ENCODE measurements at places on chromosomes 6 and 20. TPM values are rescaled to one million over a fixed set of nuclear protein-coding genes. Genes with fewer than 3 reads are reported as not detected.
A peak's percentile ranks its signal among the peaks of the same experiment; 100 is the strongest.

The CALHM4 gene
- not detected for total RNA-seq

The MYT1 gene
- not detected for total RNA-seq

The CPNE5 gene
- not detected for total RNA-seq

The HSPA12B gene
- not detected for total RNA-seq

The CAP2 gene
- 10.0 TPM for total RNA-seq

The ELOVL2 gene
- 0.29 TPM for total RNA-seq

The CLDN20 gene
- total RNA-seq: not detected

DNA sequence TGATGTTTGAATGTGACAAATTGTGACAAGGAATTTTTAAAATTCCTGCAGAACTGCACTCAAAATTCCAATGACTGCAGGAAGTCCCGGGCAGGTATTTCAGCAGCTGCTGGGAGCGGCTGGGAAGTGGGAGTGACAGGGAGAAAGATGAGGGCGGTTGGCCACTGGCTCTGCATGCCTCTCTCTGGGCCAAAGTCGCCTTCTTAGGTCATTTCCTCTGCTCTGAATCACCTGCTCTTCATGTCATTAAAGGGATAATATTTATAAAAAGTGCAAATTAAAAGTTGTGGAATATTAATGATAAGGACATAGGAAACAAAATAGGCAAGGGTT lies 43.9 kb downstream of the RAMACL start:
- H3K4me3 ChIP-seq: no peak overlapping the region
- DNase-seq: no peak
- peaks cover 21% of the 10 kb centered on the region for H3K4me1 ChIP-seq

DNA sequence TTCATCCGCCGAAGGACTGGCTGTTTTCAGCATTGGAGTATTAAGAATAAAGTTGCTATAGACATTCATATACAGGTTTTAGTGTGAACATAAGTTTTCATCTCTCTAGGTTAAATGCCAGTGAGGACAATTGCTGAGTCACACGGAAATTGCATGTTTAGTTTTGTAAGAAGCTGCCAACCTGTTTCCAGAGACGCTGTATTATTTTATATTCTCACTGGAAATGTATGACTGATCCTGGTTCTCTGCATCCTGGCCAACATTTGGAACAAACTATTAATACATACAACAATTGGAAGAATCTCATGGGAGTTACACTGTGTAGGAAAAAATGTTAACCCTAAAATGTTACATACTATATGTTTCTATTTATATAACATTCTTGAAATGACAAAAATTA lies 16.7 kb upstream of the TGM6 start:
- no peak overlapping the region for H3K4me3 ChIP-seq
- no peak for DNase-seq
- no peak overlapping the region for H3K27ac ChIP-seq
- H3K27me3 ChIP-seq: no peaks in the 10 kb centered on the region

DNA sequence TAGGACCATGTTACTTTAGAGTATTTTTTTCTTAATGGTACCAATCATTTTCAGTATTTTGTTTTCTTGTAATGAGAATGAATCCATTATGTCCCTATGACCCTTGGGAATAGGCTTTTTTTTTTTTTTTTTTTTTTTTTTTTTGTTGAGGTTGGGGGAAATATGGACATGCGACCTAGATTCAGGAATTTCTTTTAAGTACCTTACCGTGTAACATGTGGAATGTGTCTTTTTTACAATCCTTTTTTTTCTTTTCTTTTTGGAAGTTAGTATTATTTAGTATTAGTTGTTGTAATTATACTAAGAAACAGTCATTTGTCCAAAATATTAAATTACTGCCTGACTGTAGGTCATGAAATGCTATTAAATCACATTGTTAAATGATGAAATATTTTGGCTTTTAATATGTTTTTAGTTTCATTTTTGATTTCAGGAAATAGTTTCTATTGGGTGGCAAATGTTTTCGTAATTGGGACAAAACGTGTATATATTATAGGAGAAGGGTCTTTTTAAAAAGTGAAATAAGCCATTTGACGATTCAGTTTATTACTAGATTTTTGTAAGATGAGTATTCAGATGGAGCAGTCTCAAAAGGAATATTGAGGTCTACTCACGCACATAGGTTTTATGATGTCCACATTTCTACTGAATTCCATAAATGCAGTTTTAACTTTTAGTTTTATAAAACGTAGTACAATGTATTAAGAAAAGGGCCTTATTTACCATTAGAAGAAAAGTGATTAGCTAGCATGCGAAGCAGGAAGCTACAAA lies 4.9 kb downstream of the ARID1B start:
- peak overlapping the region; percentile 90 for H3K4me3 ChIP-seq
- peaks cover 26% of the 10 kb centered on the region for H3K4me1 ChIP-seq
- no peaks in the 10 kb centered on the region for H3K36me3 ChIP-seq
- no peak for DNase-seq
- H3K27me3 ChIP-seq: no peaks in the 10 kb centered on the region

GRCh38 chr6:77324866-77325265 lies 138.4 kb downstream of the HTR1B start:
- H3K4me3 ChIP-seq: no peak overlapping the region
- no peak overlapping the region for H3K27ac ChIP-seq
- peaks cover 16% of the 10 kb centered on the region for H3K4me1 ChIP-seq
- no peak for DNase-seq
- no peaks in the 10 kb centered on the region for H3K36me3 ChIP-seq
- H3K27me3 ChIP-seq: no peaks in the 10 kb centered on the region

DNA sequence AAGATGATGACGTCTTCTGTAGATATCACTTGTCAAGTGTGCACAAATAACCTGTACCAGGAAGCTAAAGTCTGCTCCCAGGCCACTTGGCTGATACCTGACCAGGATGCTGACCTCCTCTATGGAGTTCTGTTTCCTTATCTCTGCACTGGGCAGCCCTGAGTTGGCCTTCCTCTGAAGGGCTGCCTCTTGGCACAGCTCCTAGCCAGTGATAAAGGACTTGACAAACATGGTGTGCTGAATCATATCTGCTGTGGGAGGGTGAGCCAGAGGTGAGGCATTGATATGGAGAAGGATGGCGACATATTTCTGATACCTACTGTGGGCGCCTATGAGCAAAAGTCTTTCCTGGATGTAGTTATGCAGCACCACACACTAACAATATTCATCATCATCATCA lies 32.8 kb upstream of the FOXA2 start:
- no peaks in the 10 kb centered on the region for H3K27me3 ChIP-seq
- DNase-seq: no peak
- no peaks in the 10 kb centered on the region for H3K4me1 ChIP-seq
- H3K27ac ChIP-seq: no peak overlapping the region
- no peaks in the 10 kb centered on the region for H3K36me3 ChIP-seq
- H3K4me3 ChIP-seq: no peak overlapping the region

DNA sequence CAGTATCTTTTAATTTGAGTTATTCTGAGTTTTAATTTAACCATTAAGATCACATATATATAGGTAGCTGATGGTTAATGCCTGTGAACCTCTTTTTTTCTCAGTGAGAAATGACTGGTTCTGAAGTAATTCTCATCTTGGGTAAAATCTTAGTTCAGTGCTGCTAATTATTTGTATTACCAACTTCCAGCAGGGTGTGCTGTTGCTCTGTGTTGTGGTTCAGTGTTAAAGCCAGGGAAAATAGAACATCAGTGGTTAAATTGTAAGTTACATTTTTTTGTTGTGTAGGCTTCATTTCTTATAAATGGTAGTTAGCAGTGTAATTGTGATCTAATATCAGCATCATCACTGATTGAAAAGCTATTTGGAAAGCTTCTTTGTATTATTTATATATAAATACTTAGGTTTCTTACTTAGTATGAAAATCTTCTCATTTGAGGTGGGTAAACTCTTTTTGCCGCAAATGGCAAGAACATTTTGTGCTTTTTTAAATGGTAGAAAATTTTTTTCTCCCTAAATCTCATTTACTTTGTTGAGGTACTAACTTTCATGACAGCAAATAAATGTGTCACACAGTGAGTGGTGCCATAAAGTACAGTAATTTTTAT lies 43.7 kb downstream of the CDC5L start:
- DNase-seq: no peak
- H3K4me1 ChIP-seq: peaks cover 9% of the 10 kb centered on the region
- H3K4me3 ChIP-seq: no peak overlapping the region
- H3K27ac ChIP-seq: no peak overlapping the region
- H3K27me3 ChIP-seq: no peaks in the 10 kb centered on the region
- H3K36me3 ChIP-seq: peaks cover 17% of the 10 kb centered on the region

DNA sequence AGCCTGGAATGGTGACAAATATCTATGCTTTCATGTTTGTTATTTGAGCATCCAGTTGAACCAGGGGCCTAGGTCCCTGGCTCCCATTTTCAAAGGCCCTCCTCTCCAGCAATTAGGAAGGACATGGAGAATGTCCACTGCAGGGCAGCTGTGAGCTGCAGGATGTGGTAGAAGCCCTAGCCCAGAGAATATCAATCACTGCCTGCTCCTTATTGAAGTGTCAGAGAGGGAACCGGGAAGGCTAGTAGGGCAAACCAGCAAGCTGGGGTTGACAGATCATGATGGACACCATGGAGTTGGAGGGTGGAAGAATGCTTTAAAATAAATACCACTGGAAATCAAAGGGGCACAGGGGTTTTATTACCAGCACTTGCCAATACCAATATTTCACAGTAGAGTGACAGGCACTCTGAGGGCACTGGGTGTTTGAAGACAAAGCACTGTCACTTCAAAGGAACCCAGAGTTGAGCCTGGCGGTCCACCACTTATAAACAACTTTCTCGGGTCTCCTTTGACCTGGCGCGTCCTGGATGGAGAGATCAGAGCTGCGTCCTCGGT lies 47.7 kb downstream of the ZNF831 start:
- no peaks in the 10 kb centered on the region for H3K4me1 ChIP-seq
- no peak for DNase-seq
- no peaks in the 10 kb centered on the region for H3K36me3 ChIP-seq
- H3K27me3 ChIP-seq: no peaks in the 10 kb centered on the region
- H3K4me3 ChIP-seq: no peak overlapping the region
- no peak overlapping the region for H3K27ac ChIP-seq

DNA sequence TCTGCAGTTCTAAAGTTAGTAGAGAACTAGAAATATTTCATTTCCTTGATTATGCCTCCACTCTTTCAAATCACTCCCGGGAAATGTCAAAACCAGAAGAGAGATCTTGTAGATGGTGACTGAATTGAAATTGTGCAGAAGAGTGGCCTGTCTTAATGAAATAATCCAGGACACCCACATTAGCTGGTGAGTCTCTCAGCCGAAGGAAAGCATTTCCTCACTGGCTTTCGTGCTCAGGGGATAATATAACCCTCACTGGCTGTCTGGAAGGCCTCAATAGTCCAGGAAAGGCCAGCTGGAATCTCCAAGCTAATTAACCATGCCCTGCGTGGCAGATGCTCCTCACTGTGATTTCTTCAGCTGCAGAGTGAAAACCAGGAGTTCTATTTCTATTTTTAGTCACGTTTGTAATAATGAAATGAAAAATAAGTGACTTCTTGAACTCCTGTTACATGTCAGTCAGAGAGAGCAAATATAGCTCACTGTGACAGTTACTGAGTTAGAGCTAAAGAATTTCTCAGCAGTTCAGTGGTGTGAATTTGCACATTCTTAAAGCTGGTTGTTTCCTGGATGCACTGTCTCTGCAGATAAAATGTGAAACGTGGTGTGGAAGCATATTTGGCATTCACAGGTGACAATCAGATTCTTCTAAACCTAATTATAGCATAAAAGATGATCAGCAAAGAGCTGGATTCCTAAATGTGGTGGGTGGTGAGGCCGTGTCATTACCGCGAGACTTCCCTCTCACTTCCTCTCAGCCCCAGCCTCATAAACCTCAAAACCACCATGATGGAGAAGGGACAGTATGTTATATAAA lies 211.7 kb downstream of the LMBRD1 start:
- no peak overlapping the region for H3K4me3 ChIP-seq
- no peak for DNase-seq
- H3K4me1 ChIP-seq: no peaks in the 10 kb centered on the region

- H3K27ac ChIP-seq: no peak overlapping the region
- DNase-seq: no peak
- H3K27me3 ChIP-seq: no peaks in the 10 kb centered on the region
- H3K36me3 ChIP-seq: peaks cover 4% of the 10 kb centered on the region
Measured at GRCh38 chr6:572596-573265, 84.2 kb downstream of the HUS1B start.

DNA sequence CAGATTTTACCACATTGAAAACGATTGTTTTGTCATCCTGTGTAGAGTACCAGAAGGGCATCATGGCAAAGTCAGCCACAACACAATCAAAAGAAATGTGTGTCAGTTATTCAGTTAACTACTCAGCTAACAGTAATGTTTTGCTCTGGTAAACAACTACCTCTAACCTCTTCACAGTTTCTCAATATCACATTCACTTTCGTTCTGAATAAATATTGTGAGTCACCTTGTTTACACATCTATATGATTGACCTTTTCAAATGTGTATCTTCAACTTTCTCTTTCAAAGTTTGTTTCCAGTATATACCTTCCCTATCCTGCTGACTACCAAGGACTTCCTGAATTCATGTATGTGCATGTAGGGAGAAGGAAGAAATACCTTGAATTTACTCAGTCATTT lies 216.6 kb upstream of the UFL1 start:
- H3K27ac ChIP-seq: no peak overlapping the region
- no peaks in the 10 kb centered on the region for H3K27me3 ChIP-seq
- DNase-seq: no peak
- H3K36me3 ChIP-seq: no peaks in the 10 kb centered on the region
- no peaks in the 10 kb centered on the region for H3K4me1 ChIP-seq

GRCh38 chr6:125811259-125811658 lies 20.5 kb downstream of the NCOA7 start:
- H3K36me3 ChIP-seq: no peaks in the 10 kb centered on the region
- DNase-seq: no peak
- H3K27me3 ChIP-seq: no peaks in the 10 kb centered on the region
- H3K4me1 ChIP-seq: peaks cover 33% of the 10 kb centered on the region
- no peak overlapping the region for H3K4me3 ChIP-seq

- H3K27ac ChIP-seq: no peak overlapping the region
- no peak for DNase-seq
- H3K27me3 ChIP-seq: no peaks in the 10 kb centered on the region
- no peak overlapping the region for H3K4me3 ChIP-seq
- no peaks in the 10 kb centered on the region for H3K4me1 ChIP-seq
Measured at GRCh38 chr6:13284646-13285045, 43.7 kb downstream of the TBC1D7 start.

- H3K27ac ChIP-seq: no peak overlapping the region
- no peaks in the 10 kb centered on the region for H3K4me1 ChIP-seq
- no peak overlapping the region for H3K4me3 ChIP-seq
- H3K27me3 ChIP-seq: no peaks in the 10 kb centered on the region
- no peaks in the 10 kb centered on the region for H3K36me3 ChIP-seq
Measured at GRCh38 chr6:9398071-9398766, 962.9 kb upstream of the SLC35B3 start.
